Stimulated activated CD4-positive, alpha-beta T cell treated with anti-CD3 and anti-CD28 coated beads, Interleukin-4, amount 100 ng/mL, for 4 hours (primary cell): ENCODE measurements at places on chromosomes 16 and 17.

- DNase-seq = no peak
These were observed 5.1 kb upstream of the CD68 start for GRCh38 chr17:7574176-7574953.

GRCh38 chr17:36829676-36830075 lies 107.6 kb upstream of the LHX1 start:
- no peak for DNase-seq

DNA sequence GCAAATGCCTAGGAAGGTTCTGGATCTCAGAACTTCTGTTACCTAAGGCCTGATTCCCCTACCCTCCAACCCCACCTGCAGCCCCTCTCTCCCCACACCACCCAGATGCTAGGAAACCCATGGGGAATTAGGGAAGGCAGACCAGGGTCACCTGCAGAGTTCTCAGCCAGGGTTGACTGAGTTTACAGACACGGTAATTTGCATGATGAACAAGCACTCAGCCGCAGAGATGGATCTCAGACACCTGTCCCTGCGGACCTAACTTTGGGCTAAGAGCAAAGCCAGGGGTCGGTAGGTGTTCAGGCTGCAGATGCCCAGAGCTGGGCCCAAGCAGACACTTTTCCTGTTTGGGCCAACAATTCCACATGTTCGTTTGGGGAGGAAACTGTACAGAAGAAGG lies 2.9 kb downstream of the ABI3 start:
- no peak for DNase-seq

GRCh38 chr17:27651411-27652345 lies 20.7 kb downstream of the LGALS9 start:
- peak; percentile 50 for DNase-seq

GRCh38 chr17:81722184-81723120 lies 10.4 kb downstream of the SLC25A10 start:
- no peak for DNase-seq

- DNase-seq = no peak
These were observed 198.3 kb downstream of the SPECC1 start for GRCh38 chr17:20207262-20207985.

- DNase-seq = peak; percentile 52
These were observed 53.5 kb downstream of the SREBF1 start for GRCh38 chr17:17783116-17783824.
